ENCODE measurements at places on chromosomes 7 and 10. TPM values are rescaled to one million over a fixed set of nuclear protein-coding genes. Genes with fewer than 3 reads are reported as not detected.

- H3K27me3 ChIP-seq = no peaks in the 10 kb centered on the region
- peaks cover 24% of the 10 kb centered on the region for H3K4me1 ChIP-seq
- no peaks in the 10 kb centered on the region for H3K36me3 ChIP-seq
- no peak overlapping the region for H3K27ac ChIP-seq
- H3K4me3 ChIP-seq = no peak overlapping the region
- DNase-seq = no peak
These were observed 126.6 kb downstream of the CUX1 start for GRCh38 chr7:101943889-101944600.

GRCh38 chr7:121342631-121343030 lies 13.8 kb downstream of the WNT16 start:
- H3K27ac ChIP-seq = no peak overlapping the region
- H3K36me3 ChIP-seq = no peaks in the 10 kb centered on the region
- H3K4me1 ChIP-seq = no peaks in the 10 kb centered on the region
- no peaks in the 10 kb centered on the region for H3K27me3 ChIP-seq
- no peak for DNase-seq

- no peaks in the 10 kb centered on the region for H3K4me1 ChIP-seq
- H3K36me3 ChIP-seq = no peaks in the 10 kb centered on the region
- H3K4me3 ChIP-seq = peak within 1 kb of the TSS; percentile 36
- H3K27ac ChIP-seq = no peak within 1 kb of the TSS
- H3K27me3 ChIP-seq = peaks cover 42% of the 10 kb centered on the region
These were observed at the start of gene PTPRZ1 for GRCh38 chr7:121872831-121873288. Gene PTPRZ1 (plus strand): TSS chr7:121873161. CDS start chr7:121873500, 339 bp downstream.

DNA sequence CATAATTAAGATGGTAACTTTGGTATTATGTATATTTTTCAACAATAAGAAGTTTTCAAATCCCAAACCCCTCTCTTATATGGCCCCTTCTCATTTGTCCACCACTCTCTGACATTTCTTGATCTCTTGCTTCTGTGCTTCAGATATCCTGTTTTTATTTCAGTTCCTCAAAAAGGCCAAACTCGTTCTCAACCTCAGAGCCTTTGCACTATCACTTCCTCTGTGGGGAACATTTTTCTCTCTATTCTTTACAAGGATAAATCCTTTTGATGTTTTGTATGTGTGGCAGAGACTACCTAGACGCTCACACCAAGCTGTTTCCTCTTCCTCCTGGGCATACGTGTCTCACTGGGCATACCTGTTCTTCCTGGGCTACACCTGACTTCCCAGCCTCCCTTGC lies 54.2 kb upstream of the FRMD4A start:
- H3K4me3 ChIP-seq = no peak overlapping the region
- no peaks in the 10 kb centered on the region for H3K27me3 ChIP-seq
- no peak overlapping the region for H3K27ac ChIP-seq
- no peak for DNase-seq
- no peaks in the 10 kb centered on the region for H3K4me1 ChIP-seq
- H3K36me3 ChIP-seq = no peaks in the 10 kb centered on the region

DNA sequence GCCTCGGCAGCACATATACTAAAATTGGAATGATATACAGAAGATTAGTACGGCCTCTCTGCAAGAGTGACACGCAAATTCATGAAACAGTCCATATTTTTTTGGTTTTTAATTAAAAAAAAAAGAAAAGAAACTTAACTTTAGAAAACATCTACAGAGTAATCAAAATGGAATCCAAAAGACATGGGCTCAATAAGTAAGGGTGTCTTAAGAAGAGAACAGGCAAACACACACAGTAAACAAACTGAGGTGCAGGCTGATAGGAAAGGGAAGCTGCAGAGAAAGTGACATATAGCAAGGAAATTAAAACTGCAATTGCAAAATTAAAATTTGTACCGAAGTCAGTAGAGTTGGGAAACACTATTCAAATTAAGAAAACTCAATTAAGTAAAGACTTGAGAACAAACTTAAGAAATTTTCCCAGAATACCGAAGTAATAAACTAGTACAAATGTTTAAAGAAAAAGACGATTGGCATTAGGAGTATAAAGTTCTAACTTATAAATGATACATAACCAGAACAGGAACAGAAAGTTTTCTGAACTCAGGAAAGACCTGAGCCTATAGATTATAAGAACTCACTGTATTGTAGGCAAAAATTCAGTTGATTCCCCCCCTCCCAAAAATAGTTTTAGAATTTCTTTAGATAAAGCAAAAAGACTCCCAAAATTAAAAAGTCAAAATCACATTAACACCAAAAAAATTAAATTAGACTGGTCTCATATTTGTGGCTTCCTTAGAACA lies 16.3 kb downstream of the MTPN start:
- no peaks in the 10 kb centered on the region for H3K27me3 ChIP-seq
- H3K36me3 ChIP-seq = no peaks in the 10 kb centered on the region
- no peak overlapping the region for H3K4me3 ChIP-seq
- H3K27ac ChIP-seq = no peak overlapping the region

DNA sequence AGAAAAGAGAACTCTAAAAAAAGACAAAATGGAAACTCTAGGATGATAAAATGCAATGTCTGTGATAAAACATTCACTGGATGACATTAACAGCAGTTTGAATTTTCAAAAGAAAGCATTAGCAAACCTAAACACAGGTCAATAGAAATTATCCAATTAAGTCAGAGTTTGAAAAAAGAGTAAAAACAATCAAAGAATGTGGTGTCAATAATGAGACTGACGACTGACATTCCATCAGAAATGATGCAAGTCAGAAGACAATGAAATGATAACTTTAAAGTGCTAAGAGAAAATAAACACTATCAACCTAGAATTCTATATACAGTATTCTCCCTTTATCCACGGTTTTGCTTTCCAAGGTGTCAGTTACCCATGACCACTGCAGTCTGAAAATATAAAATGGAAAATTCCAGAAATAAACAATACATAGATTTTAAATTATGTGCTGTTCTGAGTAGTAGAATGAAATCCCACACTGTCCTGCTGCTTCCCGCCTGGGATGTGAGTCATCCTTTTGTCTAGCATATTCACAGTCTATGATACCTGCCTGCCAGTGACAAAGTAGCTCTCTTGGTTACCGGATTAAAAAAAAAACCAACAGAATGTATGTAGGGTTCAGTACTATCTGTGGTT lies 38.3 kb upstream of the SFMBT2 start:
- H3K4me3 ChIP-seq = no peak overlapping the region
- DNase-seq = no peak
- H3K36me3 ChIP-seq = no peaks in the 10 kb centered on the region
- H3K4me1 ChIP-seq = no peaks in the 10 kb centered on the region

Gene ASB13
- 18.4 TPM for total RNA-seq

Gene ADRB1
- total RNA-seq = 12.9 TPM

Gene HOXA6
- 3.3 TPM for total RNA-seq

Gene NXPH1
- not detected for total RNA-seq

Gene TWNK
- 30.5 TPM for total RNA-seq
